Liver (tissue), 10 donors: ENCODE measurements at places on chromosomes 13 and 19.

- DNase-seq: no peak
Observed at GRCh38 chr13:51577690-51578089, 6.6 kb upstream of the WDFY2 start.

DNA sequence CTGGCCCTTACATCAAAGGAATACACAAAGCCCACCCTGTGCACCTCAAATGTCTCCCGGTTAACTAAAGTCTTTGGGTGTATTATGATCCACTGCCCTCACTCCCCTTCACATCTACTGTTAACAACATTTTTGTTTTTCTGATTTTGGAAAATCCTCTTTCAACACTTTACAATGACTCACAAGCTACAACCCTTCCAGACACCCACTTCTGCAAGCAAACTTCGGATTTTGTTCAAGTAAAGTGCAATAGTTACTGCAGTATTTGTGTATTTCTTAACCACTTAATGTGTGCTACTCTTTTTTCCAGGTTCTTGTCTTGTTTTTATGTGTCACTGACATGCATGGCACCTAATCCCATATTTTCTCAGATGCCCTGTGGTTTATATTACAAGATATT is 101.1 kb downstream of the EDNRB start:
- DNase-seq: no peak

GRCh38 chr13:98827449-98827848 is 75.0 kb upstream of the SLC15A1 start:
- DNase-seq: no peak

GRCh38 chr19:46471116-46471733 is at the start of gene PNMA8A:
Gene PNMA8A (minus strand): TSS chr19:46471563. CDS start chr19:46471035, 528 bp downstream.
- DNase-seq: peak; percentile 53

DNA sequence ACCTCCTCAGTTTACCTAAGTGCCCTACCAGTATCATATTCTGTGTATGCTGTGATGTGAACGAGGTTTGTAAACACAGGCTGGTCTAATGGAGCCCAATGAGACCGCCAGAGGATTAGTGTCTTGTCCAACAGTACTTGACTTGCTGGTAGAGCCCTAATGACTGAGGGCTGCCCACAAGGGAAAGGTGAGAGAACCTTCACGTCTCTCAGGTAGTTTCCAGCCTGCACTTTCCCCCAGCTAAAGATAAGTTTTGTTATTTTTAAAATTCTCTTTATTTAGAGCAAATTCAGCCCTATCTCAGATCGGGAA is 498 bp upstream of the RBM26 start:
- no peak for DNase-seq
